Esophagus muscularis mucosa (tissue), 4 donors: ENCODE measurements at places on chromosomes 5 and 9. TPM values are rescaled to one million over a fixed set of nuclear protein-coding genes. Genes with fewer than 3 reads are reported as not detected.
A peak's percentile ranks its signal among the peaks of the same experiment; 100 is the strongest.

The FOXD1 gene
- total RNA-seq: 23.4 TPM

DNA sequence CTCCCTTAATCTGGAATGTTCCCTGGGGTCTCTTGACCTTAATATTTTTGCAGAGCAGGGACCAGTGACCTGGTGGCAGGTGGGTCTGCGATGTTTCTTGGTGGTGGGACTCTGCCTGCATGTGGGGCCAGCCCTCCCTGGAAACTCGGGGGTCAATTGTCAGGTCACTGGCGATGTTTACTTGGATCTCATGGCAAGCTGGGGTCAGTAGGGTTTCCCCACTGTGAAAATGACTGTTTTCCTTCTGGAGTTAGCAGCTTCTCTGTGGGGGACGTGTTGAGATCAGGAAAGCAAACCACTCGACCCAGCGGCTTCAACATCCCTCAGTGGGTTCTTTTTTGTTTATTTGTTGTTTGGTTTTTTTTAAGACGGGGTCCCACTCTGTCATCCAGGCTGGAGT is 73.9 kb downstream of the KCNT1 start:
- no peaks in the 10 kb centered on the region for H3K36me3 ChIP-seq
- no peak overlapping the region for H3K27ac ChIP-seq
- no peak for DNase-seq

GRCh38 chr5:169527066-169527465 is 56.5 kb upstream of the SPDL1 start:
- DNase-seq: no peak
- no peak overlapping the region for H3K4me3 ChIP-seq
- H3K4me1 ChIP-seq: no peaks in the 10 kb centered on the region
- no peaks in the 10 kb centered on the region for H3K36me3 ChIP-seq
- H3K27me3 ChIP-seq: no peaks in the 10 kb centered on the region
- H3K27ac ChIP-seq: no peak overlapping the region

DNA sequence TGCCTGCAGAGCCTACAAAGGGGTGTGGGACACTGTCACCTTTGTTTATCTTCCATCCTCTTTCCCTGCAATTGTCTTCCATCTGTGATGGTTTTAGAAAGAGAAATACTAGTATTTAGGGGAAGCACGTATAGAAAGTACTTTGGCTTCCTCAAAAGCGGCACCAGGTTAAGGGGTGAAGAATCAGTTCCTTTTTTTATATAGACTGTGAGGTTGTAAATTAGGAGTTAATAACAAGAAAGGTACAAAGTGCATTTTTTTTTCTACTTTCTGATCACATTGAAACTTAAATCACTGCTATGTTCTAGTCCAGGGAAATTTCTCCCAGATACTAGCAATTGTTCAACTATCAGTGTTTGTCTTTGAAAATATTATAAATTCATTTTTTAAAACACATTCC is 219.3 kb downstream of the CEMIP2 start:
- no peaks in the 10 kb centered on the region for H3K4me1 ChIP-seq
- no peak for DNase-seq
- no peaks in the 10 kb centered on the region for H3K36me3 ChIP-seq
- no peaks in the 10 kb centered on the region for H3K27me3 ChIP-seq
- H3K27ac ChIP-seq: no peak overlapping the region

GRCh38 chr9:17627641-17628040 is 48.8 kb downstream of the SH3GL2 start:
- no peaks in the 10 kb centered on the region for H3K36me3 ChIP-seq
- no peak overlapping the region for H3K4me3 ChIP-seq
- H3K27me3 ChIP-seq: no peaks in the 10 kb centered on the region
- no peak overlapping the region for H3K27ac ChIP-seq

- no peaks in the 10 kb centered on the region for H3K36me3 ChIP-seq
- no peak for DNase-seq
- no peak overlapping the region for H3K27ac ChIP-seq
Measured at GRCh38 chr5:156164306-156164705, 162.7 kb upstream of the SGCD start.

DNA sequence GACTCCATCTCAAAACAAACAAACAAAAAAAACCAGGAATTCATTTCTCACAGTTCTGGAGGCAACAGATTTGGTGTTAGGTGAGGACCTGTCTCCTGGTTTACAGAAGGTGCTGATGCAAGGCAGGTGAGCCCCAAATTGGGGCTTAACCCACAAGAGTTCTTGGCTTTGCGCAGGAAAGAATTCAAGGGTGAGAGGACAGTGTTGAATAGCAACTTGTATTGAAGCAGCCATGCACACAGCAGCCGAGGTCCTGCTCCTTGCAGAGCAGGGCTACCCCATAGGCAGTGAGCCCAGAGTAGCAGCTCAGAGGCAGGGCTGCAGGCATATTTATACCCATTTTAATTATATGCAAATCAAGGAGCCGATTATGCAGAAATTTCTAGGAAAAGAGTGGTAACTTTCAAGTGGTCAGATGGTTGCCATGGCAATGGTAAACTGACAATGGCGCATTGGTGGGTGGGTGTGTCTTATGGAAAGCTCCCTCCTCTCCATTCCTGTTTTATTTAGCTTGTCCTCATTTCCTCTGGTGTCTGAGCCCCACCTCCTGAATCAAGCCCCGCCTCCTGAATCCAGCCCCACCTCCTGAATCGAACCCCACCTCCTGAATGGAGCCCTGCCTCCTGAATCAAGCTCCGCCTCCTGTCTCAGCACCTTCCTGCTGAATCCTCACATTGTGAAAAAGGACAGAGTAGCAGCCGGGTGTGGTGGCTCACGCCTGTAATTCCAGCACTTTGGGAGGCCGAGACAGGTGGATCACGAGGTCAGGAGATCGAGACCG is 34.5 kb upstream of the COL5A1 start:
- H3K27me3 ChIP-seq: no peaks in the 10 kb centered on the region
- H3K27ac ChIP-seq: no peak overlapping the region
- H3K4me1 ChIP-seq: peaks cover 22% of the 10 kb centered on the region
- H3K36me3 ChIP-seq: no peaks in the 10 kb centered on the region

DNA sequence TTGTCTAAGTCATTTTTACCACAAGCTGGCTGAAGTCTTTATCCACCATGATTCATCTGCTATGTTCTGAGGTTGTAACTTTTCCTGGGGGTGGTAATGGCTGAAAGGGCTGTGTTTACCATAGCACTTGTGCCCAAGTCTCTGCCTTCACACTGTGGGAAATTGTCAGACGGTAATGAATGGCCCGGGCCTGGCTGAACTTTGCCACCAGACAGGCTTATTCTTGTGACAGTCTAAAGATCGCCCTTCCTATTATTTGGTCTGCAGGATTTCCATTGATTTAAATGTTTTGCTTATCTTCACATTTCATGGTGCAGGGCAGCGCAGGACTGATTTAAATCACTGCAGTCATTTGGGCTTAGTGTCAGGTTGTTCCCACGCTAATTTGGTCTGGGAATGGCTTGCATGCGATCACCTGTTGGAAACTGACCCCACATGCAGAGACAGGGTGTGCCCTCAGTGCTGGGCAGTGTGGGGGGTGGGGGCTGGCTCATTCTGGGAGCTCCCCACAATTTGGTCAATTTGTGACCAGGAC is 109.3 kb upstream of the ICE1 start:
- no peak overlapping the region for H3K27ac ChIP-seq
- no peak overlapping the region for H3K4me3 ChIP-seq
- H3K27me3 ChIP-seq: peaks cover 4% of the 10 kb centered on the region
- H3K4me1 ChIP-seq: no peaks in the 10 kb centered on the region
- DNase-seq: no peak

GRCh38 chr5:53430618-53431252 is 49.7 kb upstream of the FST start:
- H3K27ac ChIP-seq: no peak overlapping the region
- H3K27me3 ChIP-seq: no peaks in the 10 kb centered on the region
- DNase-seq: no peak
- no peaks in the 10 kb centered on the region for H3K36me3 ChIP-seq

DNA sequence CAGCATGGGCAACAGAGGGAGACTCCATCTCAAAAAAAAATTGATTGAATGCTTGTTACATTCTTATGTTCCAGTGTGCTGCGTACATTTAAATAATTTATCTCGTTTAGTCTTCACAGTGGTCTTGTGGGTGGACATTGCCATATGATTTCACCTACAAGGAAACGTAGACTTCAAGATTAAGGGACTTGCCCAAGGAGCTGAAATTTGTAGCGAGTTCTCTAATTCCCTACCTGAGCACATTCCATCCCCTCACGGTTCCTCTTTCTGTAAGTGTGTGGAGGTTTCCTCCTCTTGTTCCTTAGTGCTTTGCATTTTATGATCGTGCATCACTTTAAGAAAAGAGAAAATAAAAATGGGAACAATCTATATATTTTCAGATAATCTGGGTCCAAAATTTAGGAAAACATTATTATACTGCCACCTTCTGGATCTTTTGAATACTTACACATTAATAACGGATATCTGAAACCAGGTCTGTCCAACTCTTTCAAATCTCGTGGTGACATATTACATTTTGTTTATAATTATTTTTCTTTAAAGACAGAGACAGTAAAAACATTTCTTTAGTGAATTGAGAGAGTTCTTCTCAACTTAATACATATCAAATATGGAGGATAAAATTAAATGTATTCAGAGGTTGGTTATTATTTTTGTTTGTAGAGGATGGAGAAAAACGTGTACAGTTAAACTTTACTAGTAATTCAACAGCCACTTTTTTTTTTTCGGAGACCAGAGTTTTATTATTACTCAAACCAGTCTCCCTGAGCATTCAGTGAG is 29.9 kb upstream of the C7 start:
- no peaks in the 10 kb centered on the region for H3K27me3 ChIP-seq
- no peaks in the 10 kb centered on the region for H3K4me1 ChIP-seq
- H3K36me3 ChIP-seq: no peaks in the 10 kb centered on the region
- H3K27ac ChIP-seq: no peak overlapping the region
- no peak for DNase-seq
- H3K4me3 ChIP-seq: no peak overlapping the region

DNA sequence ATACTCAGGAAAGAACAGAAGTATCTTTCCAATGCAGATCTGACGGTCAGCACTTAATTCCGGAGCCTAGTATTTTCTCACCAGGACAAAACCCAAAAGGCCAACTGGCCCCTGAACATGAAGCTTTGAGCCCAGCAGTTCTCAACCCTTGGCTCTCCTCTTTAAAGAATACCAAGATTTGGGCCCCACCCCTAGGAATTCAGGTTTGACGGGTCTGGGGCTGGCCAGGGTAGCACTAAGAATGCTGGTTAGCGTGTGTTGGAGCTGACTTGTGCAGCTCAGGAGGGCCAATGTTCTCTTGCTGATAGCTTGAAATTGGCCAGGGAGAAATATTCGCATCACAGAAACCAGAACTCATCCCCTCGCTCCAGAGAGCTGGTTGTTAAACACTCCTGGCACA is 88.3 kb upstream of the PTCH1 start:
- no peaks in the 10 kb centered on the region for H3K27me3 ChIP-seq
- H3K27ac ChIP-seq: no peak overlapping the region
- H3K4me1 ChIP-seq: no peaks in the 10 kb centered on the region

- H3K36me3 ChIP-seq: no peaks in the 10 kb centered on the region
- H3K4me3 ChIP-seq: no peak overlapping the region
- no peak overlapping the region for H3K27ac ChIP-seq
- no peak for DNase-seq
- H3K4me1 ChIP-seq: no peaks in the 10 kb centered on the region
- H3K27me3 ChIP-seq: no peaks in the 10 kb centered on the region
Measured at GRCh38 chr5:29779141-29779540, 1414.3 kb upstream of the CDH6 start.

GRCh38 chr5:89769975-89770374 is 639.6 kb downstream of the CETN3 start:
- no peaks in the 10 kb centered on the region for H3K4me1 ChIP-seq
- no peak overlapping the region for H3K27ac ChIP-seq
- DNase-seq: no peak

GRCh38 chr5:16508730-16509531 is 43.3 kb upstream of the ZNF622 start:
- no peak for DNase-seq
- no peaks in the 10 kb centered on the region for H3K4me1 ChIP-seq
- H3K27ac ChIP-seq: peak overlapping the region; percentile 42

GRCh38 chr5:175493726-175494125 is 15.4 kb downstream of the SFXN1 start:
- no peaks in the 10 kb centered on the region for H3K27me3 ChIP-seq
- peaks cover 23% of the 10 kb centered on the region for H3K36me3 ChIP-seq
- no peak for DNase-seq
- H3K27ac ChIP-seq: no peak overlapping the region
- H3K4me3 ChIP-seq: no peak overlapping the region
- H3K4me1 ChIP-seq: no peaks in the 10 kb centered on the region

- no peaks in the 10 kb centered on the region for H3K36me3 ChIP-seq
- H3K27ac ChIP-seq: no peak overlapping the region
- DNase-seq: no peak
Measured at GRCh38 chr5:108341866-108342265, 40.0 kb downstream of the FBXL17 start.

- H3K36me3 ChIP-seq: no peaks in the 10 kb centered on the region
- DNase-seq: no peak
- H3K27me3 ChIP-seq: no peaks in the 10 kb centered on the region
- peak overlapping the region; percentile 64 for H3K27ac ChIP-seq
- H3K4me3 ChIP-seq: no peak overlapping the region
- peaks cover 45% of the 10 kb centered on the region for H3K4me1 ChIP-seq
Measured at GRCh38 chr9:77750981-77751340, 102.8 kb upstream of the GNA14 start.
